ENCODE measurements at places on chromosomes 4 and X.

- no peak for DNase-seq
These were observed 83.0 kb downstream of the TNIP2 start for GRCh38 chr4:2673157-2673556.

DNA sequence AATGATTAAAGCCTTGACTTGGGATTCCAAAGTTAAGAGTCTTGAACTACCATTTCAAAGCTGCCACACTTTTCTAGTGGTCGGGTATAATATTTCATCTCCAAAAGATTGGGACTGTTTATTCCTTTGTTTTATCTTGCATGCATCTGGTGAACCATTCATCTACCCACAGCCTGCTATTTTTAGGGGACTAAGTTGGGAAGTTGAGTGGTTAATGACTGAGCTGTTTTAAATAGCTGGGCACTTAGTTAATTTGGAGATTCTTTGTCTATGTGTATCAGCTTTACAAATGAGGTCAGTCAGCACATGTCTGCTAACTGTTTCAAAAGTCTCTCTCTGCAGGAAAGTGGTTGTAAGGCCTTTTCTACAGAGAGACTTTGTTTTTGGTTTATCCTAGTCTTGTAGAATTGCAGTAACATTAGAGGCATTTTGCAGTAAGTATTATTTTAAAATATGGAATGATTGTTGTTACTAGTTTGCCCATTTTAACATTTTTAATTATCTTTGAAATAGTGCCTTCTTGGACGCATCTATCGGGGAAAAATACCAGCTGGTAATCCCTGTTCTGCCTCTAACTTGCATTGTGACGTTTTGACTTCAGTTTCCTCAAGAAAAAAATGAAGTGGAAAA, 8.2 kb downstream of the BMP2K start:
- no peak for DNase-seq

GRCh38 chr4:180598281-180598680, 1644.9 kb upstream of the TENM3 start:
- DNase-seq, result no peak

DNA sequence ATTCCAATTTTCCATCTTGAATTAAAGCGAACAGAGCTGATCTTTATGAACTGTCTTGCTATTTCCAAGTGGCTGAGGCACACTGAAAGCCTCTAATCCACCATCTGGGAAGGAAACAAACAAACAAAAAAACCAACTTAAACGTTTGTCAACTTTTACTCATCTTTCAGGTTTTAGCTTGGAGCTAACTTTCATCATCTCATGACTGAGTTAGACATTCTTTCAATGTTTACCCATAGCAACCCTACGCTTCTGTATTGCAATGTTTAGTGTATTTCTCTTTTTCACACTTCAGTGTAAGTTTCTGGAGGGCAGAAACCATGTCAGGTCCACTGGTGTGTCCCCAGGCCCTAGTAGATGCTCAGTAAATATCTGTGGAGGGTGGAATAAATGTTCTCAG, 343.8 kb downstream of the GBA3 start:
- no peak for DNase-seq
